ENCODE measurements at places on chromosomes 3 and 15. TPM values are rescaled to one million over a fixed set of nuclear protein-coding genes. Genes with fewer than 3 reads are reported as not detected.

Gene TRPC1
- total RNA-seq, result 15.5 TPM

Gene HRG
- total RNA-seq, result not detected

GRCh38 chr3:120559242-120560061 is 36.7 kb upstream of the NDUFB4 start:
- peak overlapping the region; percentile 83 for H3K4me3 ChIP-seq
- peak overlapping the region; percentile 96 for H3K27ac ChIP-seq
- no peaks in the 10 kb centered on the region for H3K36me3 ChIP-seq

DNA sequence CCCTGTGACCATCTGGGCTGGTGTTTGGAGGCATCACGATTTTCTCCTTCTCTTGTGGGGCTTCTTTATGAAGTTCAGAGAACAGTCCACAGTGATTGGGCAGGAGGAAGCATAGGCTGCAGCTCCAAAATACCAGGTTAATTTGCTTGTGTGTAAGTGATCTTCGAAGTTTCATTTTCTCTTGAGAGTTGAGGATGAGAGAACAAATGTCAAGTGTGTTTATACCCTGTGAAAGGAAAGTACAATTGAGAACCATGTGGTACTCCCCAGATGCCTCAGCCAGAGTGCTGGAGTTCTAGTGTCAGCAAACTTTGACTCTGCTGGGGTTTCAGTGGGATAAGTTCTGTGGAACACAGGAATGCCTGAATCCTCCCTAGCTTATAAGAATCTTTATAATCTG is 357.1 kb upstream of the CFAP20DC start:
- H3K27ac ChIP-seq, result no peak overlapping the region
- no peak overlapping the region for H3K4me3 ChIP-seq
- H3K27me3 ChIP-seq, result peaks cover 41% of the 10 kb centered on the region
- H3K36me3 ChIP-seq, result no peaks in the 10 kb centered on the region
- no peak for DNase-seq

Gene GOLGA6L25
- not detected for total RNA-seq

GRCh38 chr3:103082501-103082900 is 647.7 kb downstream of the ZPLD1 start:
- no peak for DNase-seq
- H3K36me3 ChIP-seq, result no peaks in the 10 kb centered on the region

GRCh38 chr3:16818945-16819344 is 65.8 kb upstream of the PLCL2 start:
- H3K36me3 ChIP-seq, result no peaks in the 10 kb centered on the region
- no peak overlapping the region for H3K4me3 ChIP-seq
- no peak for DNase-seq
- H3K27me3 ChIP-seq, result peaks cover 4% of the 10 kb centered on the region
- H3K27ac ChIP-seq, result no peak overlapping the region
